ENCODE measurements at places on chromosomes 2 and 18. TPM values are rescaled to one million over a fixed set of nuclear protein-coding genes. Genes with fewer than 3 reads are reported as not detected.

RAMP1 gene
- 2.2 TPM for total RNA-seq

ANO7 gene
- 0.12 TPM for total RNA-seq

PAX3 gene
- not detected for total RNA-seq

ZNF804A gene
- not detected for total RNA-seq

MC4R gene
- total RNA-seq = not detected

SCYGR4 gene
- not detected for total RNA-seq

TAF4B gene
- total RNA-seq = 3.3 TPM

ANKRD62 gene
- total RNA-seq = 0.48 TPM

CYBRD1 gene
- 7.2 TPM for total RNA-seq

GCKR gene
- 0.84 TPM for total RNA-seq

KCNS3 gene
- 3.4 TPM for total RNA-seq

NAPG gene
- 24.4 TPM for total RNA-seq

AQP12B gene
- total RNA-seq = not detected

- no peak for ATAC-seq
Measured at GRCh38 chr18:75482880-75483279, 55.4 kb upstream of the SMIM21 start.

DNA sequence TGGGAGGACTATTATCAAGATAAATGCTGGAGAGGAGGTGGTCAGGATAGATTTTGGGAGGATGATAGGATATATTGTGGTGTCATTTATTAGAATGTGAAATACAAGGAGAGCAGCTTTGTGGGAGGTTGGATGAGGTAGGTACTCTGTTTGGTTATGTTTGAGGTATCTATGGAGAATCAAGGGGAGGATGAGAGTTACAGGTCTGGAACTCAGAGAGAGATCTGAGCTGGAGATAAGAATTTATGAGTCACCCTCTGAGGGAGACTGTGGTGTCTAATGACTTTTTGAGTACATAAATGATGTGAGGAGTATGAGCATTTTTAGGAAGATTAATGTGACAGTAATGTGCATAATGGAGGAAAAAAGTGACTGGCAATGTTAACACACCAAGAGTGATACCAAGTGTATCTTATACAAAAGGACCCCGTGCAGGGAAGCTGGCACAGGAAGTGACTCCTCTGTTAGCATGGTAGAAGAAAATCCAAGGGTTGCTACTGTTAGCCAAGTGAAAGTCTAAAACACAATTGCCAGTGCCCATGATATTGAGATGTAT, 48.2 kb downstream of the CRIM1 start:
- no peak for ATAC-seq

- peak; percentile 49 for ATAC-seq
Measured at GRCh38 chr18:26215247-26215970, 10.8 kb upstream of the TAF4B start.

DNA sequence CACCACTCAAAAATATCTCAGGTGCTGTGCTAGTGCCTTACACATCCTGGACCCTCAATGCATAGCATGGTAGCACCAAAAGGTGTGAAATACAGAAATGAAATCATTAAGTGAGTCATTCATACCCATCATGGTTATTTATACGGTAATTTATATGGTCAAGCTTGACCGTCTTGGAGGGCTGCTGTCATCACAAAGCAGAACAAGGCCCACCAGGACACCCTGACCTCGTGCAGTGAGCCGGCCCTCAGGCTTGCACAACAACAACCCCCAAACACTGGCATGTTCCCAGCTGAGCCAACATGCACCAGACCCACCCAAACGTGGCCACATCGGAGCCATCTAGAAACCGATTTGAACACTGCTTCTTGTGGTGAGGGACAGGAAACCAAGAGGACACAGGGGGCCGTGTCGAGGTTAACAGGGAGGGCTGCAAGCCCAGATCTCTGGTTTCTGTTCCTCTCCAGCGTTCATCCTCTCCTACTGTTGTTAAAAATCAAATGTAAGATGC, 378.5 kb upstream of the ID2 start:
- ATAC-seq = peak; percentile 28

DNA sequence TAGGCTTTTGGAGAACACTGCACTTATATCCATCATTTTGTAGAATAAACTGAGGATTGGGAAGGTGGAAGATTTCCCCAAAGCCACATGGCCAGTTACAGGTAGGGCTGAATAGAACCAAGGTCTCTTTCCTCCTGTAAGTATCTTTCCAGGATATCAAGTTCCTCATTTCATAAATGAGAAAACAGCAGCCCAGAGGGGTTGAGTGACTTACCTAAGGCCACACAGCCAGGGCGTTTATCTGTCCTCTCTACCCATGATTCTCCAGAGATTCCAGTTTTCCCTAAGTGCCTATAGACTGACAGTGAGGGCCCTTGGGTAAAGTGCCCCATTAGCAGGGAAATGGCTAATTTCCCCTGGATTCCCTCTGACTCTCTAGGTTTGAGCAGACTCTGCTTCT, 132.3 kb upstream of the SKOR2 start:
- no peak for ATAC-seq

DNA sequence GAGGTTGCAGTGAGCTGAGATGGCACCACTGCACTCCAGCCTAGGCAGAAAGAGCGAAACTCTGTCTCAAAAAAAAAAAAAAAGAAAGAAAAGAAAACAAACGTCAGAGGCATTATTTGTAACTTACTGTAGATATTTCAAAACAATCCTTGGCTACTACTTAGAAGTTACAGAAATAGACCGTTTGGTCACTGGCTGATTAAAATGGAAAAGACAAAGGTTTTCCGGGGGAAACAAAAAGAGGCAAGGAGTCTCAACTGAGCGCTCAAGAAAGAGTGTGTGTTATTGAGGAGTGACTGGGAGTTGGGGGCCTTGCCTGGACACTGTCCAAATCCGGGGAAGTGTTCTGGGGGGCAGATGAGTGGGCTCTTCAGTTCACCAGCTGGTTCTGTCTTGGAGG, 47.6 kb downstream of the TEX44 start:
- no peak for ATAC-seq

GRCh38 chr2:112277596-112278220, 2.3 kb downstream of the ZC3H6 start:
- no peak for ATAC-seq

GRCh38 chr18:4986066-4986465, 211.0 kb downstream of the AKAIN1 start:
- no peak for ATAC-seq

GRCh38 chr2:12131975-12132374, 385.5 kb downstream of the LPIN1 start:
- ATAC-seq = peak; percentile 47

DNA sequence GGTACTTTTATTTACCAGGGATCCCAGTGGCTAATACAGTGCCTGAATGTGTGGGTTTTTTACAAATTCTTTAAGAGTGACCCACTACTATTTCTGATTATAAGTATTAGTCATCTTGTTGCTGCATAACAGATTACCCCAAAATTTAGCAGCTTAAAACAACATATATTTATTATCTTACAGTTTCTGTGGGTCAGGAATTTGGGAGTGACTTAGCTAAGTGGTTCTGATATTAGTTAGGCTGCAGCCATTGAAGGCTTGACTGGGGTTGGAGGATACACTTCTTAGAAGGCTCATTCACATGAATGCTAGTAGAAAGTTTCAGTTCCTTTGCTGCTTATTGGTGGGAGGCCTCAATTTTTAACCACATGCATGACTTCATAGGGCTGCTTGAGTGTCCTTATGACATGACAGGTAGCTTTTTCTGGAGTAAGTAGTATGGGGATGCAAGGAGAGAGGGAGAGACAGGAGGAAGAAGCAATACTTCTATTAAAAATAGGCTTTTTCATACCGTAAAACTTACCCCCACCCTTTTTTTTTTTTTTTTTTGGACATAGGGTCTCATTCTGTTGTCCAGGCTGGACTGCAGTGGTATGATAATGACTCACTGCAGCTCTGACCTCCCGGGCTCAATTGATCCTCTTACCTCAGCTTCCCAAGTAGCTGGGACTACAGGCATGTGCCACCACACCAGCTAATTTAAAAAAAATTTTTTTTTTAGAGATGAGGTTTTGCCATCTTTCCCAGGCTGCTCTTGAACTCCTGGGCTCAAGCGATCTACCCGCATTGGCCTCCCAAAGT, 13.3 kb upstream of the POLE4 start:
- ATAC-seq = no peak

DNA sequence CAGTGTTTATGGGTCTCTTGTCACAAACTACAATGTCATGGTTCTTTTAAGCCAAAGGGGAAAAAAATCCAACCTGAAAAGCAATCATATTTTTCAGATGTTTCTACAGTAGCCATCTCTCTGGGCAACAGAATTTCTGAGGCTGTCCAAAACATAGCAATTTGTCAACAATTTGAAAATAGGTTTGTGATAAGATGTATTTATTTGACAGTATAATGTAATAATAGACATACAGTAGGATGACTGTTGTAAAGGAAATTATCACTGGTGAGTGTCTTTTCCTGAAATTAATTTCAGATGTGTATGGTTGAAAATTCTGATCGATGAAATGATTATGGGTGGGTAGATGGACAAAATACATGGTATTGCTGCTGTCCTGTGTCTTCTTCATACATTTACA, 1230.1 kb upstream of the CDH2 start:
- no peak for ATAC-seq

DNA sequence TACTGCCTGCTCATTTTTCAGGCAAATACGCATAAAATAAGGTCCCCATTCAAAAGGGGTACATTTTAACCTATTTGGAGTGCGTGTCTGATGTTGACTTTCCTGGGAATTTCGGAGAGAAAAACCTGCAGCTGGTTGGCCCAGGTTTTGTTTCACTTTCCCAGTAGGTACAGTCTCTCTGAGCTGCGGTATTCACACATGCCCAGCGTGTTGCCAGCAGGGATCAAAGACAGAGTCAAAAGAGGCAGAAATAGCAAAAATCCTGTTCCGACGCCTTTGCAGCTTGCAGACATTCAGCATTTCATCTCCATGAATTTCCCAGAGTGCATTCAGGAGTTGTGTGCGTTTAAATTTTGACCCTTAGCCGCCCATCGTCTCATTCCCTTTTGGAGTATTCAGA, 855.4 kb upstream of the CELF4 start:
- ATAC-seq = no peak

- ATAC-seq = peak; percentile 75
Measured at GRCh38 chr2:119517433-119517832, 6.8 kb downstream of the SCTR start.

- no peak for ATAC-seq
Measured at GRCh38 chr2:127411653-127412369, 6.4 kb upstream of the PROC start.

- peak; percentile 33 for ATAC-seq
Measured at GRCh38 chr2:224638301-224638823, 53.2 kb upstream of the CUL3 start.

GRCh38 chr2:158990397-158991214, 22.2 kb downstream of the TANC1 start:
- ATAC-seq = peak; percentile 91

DNA sequence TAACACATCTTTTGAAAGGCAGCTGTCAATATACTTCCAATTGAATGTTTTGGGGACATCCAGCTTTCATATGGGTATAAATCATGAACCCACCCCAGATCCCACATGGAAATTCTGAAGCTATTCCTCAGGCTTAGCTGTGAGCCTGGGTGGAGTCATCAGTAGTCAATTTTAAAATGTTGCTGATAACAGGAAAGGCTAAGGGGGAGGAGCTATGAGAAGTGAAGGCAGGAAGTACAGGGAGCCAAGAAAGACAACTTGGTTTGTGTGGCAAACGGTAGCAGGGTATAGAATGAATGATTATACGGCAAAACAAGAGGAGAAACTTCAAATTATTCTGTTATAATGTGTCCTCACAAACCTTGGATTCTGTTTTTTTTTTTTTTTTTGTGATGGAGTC, 108.6 kb downstream of the QPCT start:
- ATAC-seq = no peak

- ATAC-seq = no peak
Measured at GRCh38 chr18:63107171-63107845, 212.3 kb downstream of the BCL2 start.

GRCh38 chr18:61489334-61489733, 156.1 kb downstream of the CDH20 start:
- ATAC-seq = no peak

DNA sequence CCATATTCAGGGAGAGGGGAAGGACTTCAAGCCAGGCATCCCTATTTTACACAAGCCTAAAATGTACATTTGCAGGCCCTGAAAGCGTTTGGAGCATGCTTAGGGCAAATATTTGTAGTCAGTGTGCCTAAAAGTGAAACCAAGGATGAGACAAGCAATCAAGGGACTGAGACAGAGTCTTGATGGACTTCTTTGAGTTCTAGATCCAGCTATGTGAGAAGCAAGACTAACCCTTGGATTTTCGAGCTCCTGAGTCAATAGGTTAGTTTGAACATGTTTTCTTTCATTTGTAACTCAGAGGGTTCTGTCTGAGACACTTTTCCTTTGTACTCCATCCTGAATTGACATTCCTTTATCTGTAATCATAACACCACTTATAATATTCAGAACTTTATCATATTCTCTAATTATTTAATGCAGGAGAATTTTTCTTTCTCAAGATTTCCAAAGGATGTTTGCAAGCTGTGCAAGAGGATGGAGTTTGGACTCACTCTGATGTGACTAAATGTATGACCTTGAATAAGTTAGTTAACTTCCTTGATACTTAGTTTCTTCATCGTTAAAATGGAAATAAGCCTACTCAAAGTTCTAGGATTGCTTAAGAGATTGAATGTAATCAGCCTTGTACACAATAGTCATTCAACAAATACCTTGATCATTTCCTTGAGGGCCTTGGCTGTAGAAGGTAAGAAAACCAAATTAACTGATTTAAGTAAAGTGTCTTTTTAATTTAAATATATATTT, 1237.8 kb upstream of the ZEB2 start:
- ATAC-seq = no peak

GRCh38 chr18:55416791-55417190, 171.2 kb downstream of the TCF4 start:
- ATAC-seq = no peak

DNA sequence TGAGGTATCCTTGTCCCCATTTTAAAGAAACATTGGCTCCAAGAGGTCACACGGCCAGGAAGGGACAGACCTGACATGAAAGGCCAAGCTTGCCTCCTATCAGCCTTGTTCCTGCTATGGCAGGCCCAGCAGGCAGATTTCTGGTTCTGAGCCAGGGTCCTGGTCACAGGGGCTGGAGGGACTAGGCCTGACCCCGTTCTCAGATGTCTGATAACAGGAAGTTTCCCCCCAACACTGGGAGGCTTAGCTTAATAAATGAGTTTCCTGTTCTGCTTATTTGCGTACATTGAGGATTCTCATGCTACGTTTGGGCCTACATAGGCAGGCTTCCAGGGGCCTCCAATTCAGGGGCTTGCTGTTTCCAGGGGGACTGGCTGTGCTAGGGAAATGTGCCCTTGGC, 107.8 kb upstream of the LTBP1 start:
- ATAC-seq = no peak

DNA sequence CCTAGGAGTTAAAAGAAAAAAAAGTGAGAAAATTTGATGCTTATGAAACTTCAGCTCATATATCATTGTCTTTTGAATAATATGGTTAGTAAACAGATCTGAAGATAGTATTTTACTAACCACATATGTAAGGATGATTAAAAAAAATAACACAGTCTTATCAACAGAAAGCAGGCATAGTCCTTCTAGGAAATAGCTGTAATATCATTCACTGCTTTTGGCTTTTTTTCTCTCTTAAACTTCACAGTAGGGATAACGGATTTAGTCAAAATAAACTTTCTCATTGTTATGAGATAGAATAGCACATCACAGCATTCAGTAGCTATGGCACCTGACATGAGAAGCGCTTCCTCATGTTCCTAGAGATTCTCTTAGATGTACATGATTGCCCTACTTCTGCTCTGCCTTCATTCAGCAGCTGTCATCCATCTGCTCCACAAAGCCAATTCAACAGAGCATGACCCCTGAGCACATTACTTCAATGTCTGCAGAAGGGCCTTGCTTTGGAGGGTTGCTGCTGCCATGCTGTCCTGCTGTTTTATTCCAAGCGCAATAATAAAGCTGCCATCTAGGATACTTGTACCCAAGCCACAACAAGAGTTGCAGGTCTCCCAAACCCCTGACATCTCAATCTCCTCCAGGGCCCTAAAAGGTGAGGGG, 67.0 kb downstream of the TTC21B start:
- no peak for ATAC-seq
